ENCODE measurements at places on chromosomes 11 and 22.

GRCh38 chr11:131422029-131422428 is 51.6 kb downstream of the NTM start:
- no peak for DNase-seq

GRCh38 chr11:100855466-100856067 is 168.5 kb downstream of the ARHGAP42 start:
- DNase-seq = peak; percentile 62

DNA sequence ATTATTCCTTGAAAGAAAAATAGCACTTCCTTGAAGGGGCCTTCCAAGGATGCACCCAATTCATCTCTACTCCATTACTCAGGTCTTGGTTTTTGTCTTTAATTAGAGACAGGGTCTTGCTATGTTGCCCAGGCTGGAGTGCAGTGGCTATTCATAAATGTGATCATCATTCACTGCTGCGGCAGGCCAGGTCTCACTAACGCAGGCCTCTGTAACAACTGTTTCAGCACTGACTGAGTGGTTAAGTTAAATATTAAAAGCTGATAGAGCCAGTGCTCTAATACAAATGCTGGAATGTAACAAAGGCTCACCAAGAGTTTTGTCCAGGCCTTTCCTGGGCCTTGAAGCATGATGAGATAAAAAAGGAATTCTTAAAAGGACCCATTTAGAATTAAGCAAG is 61.4 kb upstream of the GNAZ start:
- no peak for DNase-seq

DNA sequence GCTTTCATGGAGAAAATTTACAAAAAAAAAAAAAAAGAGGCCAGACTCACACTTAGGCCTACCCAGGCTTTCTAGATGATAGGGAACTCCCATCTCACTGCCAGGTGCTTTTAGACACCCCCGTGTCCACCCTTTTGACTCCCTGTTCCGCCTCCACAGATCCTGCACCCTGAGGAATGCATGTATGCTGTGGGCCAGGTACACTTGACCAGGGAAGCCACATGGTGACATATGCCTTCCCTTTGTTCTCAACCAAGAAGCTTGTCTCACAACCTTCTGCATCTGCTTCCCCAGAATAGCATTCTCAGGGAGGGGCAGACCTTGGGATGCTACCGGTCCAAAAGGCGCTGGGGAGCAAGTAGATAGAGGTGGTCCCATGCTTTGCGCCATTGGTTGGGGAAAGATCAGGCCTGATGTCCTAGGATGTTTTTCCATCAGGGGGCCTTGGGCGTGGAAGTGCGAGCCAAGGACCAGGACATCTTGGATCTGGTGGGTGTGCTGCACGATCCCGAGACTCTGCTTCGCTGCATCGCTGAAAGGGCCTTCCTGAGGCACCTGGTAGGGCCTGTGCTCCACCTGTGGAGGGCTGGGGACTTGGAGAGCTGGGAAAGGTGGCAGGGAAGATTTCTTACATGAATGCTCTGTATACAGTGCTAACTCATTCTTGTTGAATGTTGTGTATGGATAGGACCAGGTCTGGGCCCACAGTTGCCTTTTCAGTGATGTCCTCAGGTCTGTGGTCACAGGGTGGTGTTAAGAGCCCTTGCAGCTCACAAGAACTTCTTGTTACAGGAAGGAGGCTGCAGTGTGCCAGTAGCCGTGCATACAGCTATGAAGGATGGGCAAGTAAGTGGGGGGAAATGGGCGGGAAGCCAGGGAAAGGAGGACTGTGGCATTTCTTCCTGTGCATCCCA is 7.5 kb downstream of the HMBS start:
- peak; percentile 44 for DNase-seq

DNA sequence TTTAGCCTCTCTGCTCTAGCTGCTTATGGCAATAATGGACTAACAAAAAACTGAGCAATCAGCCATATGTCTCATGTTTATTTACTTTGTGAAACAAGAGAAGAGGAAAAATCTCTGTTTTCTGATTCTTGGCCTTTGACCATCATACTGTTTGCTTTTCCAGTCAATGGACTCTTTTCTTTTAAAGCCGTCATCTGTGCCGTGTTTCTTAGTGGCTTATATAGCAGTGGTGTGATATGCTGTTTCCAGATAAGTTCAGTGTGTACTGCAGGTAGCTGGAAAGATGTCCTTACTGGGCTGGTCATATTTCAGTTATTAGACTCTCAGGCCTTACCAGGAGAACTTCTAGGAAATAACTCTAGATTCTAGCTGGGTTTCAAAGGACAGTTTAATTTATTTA is 33.6 kb upstream of the TECTA start:
- DNase-seq = no peak

- DNase-seq = no peak
Measured at GRCh38 chr11:96906476-96906875, 516.7 kb downstream of the JRKL start.

DNA sequence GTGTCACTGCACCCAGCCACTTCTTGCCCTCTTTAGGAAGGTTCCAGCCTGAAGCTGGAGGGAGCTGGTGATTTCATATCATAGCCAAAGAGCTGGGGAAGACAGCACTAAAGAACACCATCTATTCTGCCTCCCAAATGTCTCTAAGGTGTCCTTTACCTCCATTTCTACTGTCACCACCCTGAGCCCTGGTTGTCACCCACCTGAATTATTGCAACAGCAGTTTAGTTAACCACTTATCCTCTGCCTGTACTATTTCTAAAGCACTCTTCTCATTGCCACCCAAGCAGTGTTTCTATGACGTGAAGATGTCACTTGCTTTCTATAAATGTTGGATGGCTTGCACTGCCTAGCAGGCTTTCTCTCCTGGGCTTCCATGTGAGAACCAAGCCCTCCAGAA is 69.4 kb upstream of the EED start:
- no peak for DNase-seq

DNA sequence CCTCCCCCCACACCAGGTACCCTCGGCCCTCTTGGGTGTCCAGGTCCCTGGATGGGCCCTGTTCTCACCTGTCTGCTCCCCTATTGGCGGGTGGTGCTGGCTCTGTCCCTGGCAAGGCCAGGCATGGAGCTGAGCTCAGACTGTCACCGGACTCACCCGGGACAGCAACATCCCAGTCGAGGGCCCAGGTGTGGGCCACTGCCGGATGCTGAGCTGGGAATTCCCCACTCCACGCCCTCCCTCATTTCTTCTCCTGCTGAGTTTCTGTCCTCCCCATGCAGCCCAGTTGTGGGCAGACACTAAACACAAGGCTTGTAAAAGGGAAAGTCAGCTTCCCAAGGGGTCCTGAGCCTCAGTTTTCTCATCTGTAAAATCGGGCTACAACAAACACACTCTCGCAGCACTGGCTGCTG is 2.0 kb upstream of the AP5B1 start:
- no peak for DNase-seq

DNA sequence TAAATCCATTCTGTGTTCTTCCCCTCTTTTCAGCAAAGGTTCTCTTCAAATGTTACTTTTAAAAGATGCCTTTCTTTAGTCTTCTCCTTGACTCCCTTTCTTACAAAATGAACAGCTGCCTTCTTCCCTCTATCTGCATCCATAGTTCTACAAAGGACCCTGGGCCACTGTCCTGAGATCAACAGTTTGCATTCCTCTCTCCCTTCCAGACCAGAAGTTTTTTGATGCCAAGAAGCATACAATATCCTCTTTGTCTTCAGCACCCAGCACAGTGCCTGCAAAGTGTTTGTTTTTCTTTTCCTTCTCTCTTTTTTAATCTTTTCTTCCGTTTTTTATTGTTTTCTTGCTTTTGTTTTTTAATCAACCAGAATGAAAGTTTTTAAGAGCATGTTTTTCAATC is 183.5 kb upstream of the SNX19 start:
- no peak for DNase-seq

DNA sequence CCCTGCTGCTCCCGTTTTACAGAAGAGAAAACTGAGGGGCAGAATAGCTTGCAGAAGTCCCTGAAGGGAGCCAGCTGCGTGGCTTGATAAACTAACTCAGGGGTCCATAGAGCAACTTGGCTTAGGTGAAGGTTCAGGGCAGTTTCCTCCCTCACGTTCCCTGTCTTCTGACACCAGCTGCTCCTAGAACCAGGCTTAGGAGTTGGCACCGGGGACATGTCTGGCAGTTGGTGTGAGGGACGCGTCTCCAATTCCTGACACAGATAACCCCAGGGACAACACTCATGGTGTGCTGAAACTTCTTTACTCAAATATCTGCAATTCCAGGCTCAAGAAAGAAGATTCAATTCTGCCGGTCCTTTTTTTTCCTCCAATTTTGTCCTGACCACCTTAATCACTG is 85.7 kb downstream of the DSCAML1 start:
- no peak for DNase-seq

DNA sequence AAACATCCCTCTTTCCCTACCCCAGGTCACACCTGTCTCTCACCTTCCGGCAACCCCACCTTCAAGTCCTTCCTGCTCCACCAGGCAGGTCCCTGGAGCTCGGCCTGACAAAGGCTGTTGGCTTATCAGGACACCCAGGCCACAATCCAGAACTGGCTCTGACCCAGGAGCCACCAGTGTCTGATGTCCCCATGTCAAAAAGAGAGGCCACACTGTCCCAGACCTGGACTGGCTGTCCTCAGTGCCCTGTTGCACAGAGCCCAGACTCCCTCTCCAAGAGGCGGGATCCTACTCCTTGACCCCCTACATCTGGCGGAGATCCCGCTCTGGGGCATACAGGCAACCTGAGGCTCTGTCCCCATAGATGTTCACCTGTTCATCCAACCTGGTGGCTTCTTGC is 116.0 kb downstream of the MN1 start:
- DNase-seq = no peak

- no peak for DNase-seq
Measured at GRCh38 chr22:37172266-37173245, 15.5 kb downstream of the C1QTNF6 start.

GRCh38 chr11:11708256-11708655 is 86.5 kb upstream of the GALNT18 start:
- DNase-seq = no peak

GRCh38 chr11:103910721-103911120 is 125.7 kb upstream of the DDI1 start:
- DNase-seq = no peak

DNA sequence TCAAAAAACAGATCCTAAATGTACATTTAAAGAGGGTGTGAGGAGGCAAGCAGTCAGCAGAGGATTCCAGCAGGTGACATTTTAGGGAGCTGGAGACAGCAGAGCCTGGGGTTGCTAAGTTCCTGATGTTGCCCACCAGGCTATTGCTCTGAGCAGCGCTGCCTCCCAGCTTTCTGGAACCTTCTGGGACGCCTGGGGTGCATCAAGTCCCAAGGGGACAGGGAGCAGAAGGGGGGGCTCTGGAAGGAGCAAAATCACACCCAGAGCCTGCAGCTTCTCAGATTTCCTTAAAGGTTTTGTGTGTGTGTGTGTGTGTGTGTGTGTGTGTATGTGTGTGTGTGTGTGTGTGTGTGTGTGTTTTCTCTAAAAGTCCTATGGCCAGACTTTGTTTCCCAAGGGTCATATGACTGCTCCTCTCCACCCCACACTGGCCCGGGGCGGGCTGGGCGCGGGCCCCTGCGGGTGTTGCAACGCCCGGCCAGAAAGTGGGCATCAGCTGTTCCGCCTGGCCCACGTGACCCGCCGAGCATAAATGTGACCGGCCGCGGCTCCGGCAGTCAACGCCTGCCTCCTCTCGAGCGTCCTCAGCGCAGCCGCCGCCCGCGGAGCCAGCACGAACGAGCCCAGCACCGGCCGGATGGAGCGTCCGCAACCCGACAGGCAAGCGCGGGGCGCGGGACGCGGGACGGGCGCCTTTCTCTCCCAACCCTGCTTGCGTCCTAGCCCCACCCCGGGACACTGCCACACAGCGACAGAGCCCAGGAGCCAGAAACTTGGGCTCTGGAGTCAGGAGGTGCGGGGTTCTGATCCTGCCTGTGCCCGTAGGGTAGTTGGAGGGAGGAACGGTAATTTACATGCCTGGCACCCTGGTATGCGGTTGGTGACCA is at the start of gene HMOX1:
HMOX1 (plus strand) TSS at position 560 of the 887 bp plus-strand sequence; CDS start at position 638, 78 bp downstream.
- peak; percentile 82 for DNase-seq

- DNase-seq = peak; percentile 22
Measured at GRCh38 chr22:45817745-45818423, 146.2 kb downstream of the ATXN10 start.

DNA sequence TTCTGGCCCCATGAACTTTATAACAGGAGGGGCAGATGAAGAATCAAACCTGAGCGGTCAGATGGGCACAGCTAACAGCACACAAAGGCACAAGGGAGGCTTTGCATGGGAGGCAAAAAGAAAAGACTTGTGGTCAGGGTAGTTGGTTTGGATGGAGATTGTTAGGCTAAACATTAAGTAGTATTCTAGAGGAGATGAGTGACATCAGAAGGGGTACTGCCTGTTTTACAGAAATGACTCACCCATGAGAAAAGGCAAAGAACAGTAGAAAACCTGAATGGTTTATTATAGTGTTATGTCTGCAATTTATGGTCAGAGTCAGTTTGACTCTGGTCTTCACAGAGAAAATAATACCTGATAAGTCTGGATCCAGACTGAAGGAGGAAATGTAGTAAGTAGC is 129.8 kb upstream of the KIRREL3 start:
- DNase-seq = no peak

GRCh38 chr11:107691000-107691750 is 20.7 kb downstream of the SLN start:
- peak; percentile 43 for DNase-seq

DNA sequence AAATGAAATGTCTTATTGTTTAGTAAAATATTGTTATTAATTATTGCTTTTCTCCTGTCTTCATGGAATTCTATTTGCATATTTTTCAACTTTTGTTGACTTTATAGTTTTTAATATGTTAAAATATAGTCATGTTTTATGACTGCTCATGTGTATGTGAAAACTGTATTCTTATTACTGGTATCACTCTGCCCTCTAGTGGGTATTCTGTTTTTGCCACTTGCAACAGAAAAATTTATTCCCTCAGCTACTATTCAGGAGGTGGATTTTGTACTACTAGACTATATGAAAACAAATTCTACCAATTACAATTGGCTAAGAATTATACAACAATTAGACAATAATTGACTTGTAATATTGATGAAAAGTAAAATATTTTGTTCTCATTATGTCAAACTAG is 45.0 kb downstream of the OR4C6 start:
- peak; percentile 23 for DNase-seq

- no peak for DNase-seq
Measured at GRCh38 chr11:27646051-27646818, 54.0 kb downstream of the BDNF start.

All from M059J (cell line).